ENCODE measurements at places on chromosomes 2 and 18. TPM values are rescaled to one million over a fixed set of nuclear protein-coding genes. Genes with fewer than 3 reads are reported as not detected.
A peak's percentile ranks its signal among the peaks of the same experiment; 100 is the strongest.

GRCh38 chr2:424306-425171 lies 136.6 kb upstream of the ALKAL2 start:
- no peaks in the 10 kb centered on the region for H3K27me3 ChIP-seq
- no peak overlapping the region for H3K27ac ChIP-seq
- H3K4me1 ChIP-seq, result no peaks in the 10 kb centered on the region
- no peaks in the 10 kb centered on the region for H3K36me3 ChIP-seq
- no peak for DNase-seq

DNA sequence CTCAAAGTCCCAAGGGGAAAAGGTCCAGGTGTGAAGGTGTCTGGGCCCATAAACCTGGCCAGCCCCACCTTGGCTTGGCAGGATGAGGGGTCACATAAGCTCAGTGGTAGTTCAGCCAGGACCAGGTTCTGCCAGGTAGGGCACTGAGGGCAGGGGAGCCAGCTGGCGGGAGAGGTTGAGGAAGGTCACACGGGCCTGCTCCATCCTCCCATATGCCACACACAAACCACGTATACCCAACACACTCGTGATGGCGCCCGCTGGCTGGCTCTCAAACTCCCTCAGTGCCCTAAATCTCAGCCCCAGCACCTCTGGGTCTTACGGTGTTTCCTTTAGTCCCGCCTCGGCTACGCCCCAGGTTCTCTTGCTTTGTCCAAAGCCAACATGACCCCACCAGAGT lies 160.5 kb downstream of the ZFP36L2 start:
- no peaks in the 10 kb centered on the region for H3K4me1 ChIP-seq
- H3K27ac ChIP-seq, result no peak overlapping the region
- no peaks in the 10 kb centered on the region for H3K36me3 ChIP-seq
- no peak overlapping the region for H3K4me3 ChIP-seq

- no peaks in the 10 kb centered on the region for H3K27me3 ChIP-seq
- no peak for DNase-seq
- no peak overlapping the region for H3K4me3 ChIP-seq
- no peak overlapping the region for H3K27ac ChIP-seq
- H3K36me3 ChIP-seq, result no peaks in the 10 kb centered on the region
Measured at GRCh38 chr2:168183308-168183997, 63.9 kb downstream of the STK39 start.

DNA sequence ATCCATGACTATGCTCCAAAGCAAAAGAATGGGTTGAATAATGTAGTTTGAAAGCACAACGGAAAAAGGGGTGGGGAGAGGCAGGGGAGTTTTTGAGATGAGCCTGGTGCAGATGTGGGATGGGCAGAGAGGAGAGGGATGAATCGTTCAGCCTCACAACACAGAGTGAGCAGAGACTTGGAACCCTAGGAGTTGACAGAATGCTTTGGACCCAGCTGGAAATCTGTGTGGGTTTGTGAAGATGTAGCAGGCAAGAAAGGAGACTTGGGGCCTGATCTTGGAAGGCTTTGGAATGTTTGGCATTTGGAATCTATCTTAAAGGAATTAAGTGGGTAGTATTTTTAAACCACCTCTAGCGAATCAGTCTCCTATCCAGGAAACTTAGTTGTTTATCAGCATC lies 66.0 kb upstream of the KCTD1 start:
- H3K36me3 ChIP-seq, result no peaks in the 10 kb centered on the region
- no peak overlapping the region for H3K27ac ChIP-seq
- no peak for DNase-seq
- no peaks in the 10 kb centered on the region for H3K27me3 ChIP-seq

GRCh38 chr2:237590272-237591140 lies at the start of gene RAB17:
Gene RAB17, minus strand, starts transcription at chr2:237590734. Its CDS starts 4,580 bp downstream, at chr2:237586154.
- H3K27ac ChIP-seq, result no peak within 1 kb of the TSS
- no peak for DNase-seq
- peaks cover 14% of the 10 kb centered on the region for H3K4me1 ChIP-seq

- no peak overlapping the region for H3K4me3 ChIP-seq
- no peaks in the 10 kb centered on the region for H3K27me3 ChIP-seq
- no peak for DNase-seq
- H3K27ac ChIP-seq, result no peak overlapping the region
- no peaks in the 10 kb centered on the region for H3K36me3 ChIP-seq
Measured at GRCh38 chr2:68366083-68366560, 1.0 kb downstream of the PLEK start.

DNA sequence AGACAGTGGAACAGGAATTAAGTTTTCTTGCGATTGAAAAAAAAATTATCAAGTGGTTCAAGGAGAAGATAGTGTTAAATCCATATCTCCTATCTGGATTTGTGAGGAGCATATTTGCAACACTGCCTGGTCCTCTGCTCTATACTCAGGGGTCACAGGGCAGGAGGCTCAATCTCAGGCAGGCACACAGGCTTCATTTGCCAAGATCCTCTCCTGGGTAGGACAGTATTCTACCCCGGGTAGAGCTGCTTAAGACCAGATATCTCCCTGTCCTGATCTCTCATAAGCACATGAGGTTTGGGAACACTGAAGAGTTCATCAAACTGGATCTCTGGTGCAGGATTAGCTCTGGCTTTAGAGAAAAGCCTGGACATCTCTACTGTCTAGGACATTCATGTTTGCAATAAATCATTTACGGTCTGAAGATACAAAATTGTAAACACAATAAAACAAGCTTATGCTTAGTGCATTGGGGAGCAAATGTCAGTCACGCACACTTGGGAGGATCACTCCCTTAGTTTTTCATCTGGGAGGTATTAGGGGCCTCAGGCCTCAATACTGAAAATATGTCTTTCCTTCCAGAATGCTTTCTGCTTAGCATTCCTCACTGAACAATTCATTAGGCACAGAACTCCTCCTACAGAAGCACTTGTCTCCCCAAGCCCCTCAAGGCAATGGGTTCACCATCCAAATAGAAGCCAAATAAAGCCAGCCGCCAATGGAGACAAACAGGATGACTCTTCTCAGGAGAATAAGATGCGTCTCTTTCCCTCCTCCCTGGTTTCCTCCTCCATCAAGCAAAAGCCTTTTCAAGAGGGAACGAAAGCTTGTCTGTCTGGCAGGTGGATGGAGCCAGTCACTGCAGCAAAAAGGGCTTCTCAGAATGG lies 34.1 kb upstream of the LCLAT1 start:
- H3K27ac ChIP-seq, result no peak overlapping the region
- H3K36me3 ChIP-seq, result no peaks in the 10 kb centered on the region
- no peaks in the 10 kb centered on the region for H3K27me3 ChIP-seq
- no peaks in the 10 kb centered on the region for H3K4me1 ChIP-seq

DNA sequence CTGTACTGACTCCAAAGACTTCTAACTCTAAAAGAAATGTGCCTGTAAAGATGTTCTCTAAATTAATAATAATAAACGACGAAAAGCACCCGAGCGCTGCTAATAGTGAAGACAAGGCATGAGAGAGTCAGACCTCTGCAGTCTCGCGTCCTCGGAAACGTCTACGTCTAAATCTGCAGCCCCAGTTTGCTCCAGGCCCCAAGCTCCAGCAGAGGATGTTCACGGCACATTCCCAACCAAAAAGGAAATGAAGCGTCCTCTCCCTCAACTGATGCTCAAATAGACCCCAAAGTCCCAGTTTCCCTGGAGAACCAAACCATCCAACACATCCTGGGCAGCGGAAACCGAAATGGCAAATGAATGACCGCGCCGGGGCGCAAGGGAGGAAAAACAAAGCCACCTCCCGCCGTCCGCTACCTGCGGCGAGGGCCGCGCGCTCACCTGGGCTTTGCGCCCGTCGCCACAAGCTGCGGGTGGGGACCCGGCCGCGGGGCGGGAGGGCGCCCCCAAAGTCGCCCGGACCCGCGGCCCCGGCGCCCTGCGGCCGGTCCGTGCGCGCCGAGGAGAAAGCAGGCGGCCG lies 47.1 kb upstream of the CCDC150 start:
- peak; percentile 43 for DNase-seq
- peaks cover 18% of the 10 kb centered on the region for H3K27me3 ChIP-seq
- H3K36me3 ChIP-seq, result no peaks in the 10 kb centered on the region
- H3K27ac ChIP-seq, result no peak overlapping the region
- no peaks in the 10 kb centered on the region for H3K4me1 ChIP-seq

DNA sequence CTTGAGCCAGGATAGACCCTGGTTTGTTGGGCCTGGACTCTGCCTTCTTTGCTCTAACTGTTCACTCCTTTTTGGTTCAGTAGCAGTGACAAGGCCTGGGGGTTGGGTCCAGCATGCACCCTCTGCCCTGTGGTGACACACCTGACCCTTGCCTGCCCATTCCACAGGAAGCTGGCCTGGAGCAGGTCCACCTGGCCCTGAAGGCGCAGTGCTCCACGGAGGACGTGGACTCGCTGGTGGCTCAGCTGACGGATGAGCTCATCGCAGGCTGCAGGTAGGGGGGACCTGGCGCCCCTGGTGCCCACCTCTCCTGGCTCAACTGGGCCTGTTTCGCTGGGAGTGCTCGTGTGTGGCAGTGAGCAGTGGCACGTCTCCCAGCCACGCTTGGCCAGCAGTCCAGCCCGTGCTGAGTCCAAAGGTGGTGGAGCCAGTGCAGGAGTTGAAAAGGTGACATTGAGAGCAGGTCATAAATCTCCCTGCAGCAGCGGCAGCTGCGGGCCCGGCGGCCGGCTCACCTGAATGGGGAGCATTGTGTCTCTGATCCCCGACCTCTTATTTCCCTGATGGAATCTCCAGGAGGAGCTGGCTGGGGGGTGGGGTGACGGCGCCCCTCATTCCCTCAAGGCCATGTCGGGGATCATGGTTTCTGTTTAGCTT lies 102.6 kb downstream of the DYSF start:
- H3K36me3 ChIP-seq, result no peaks in the 10 kb centered on the region
- H3K27ac ChIP-seq, result no peak overlapping the region
- H3K27me3 ChIP-seq, result no peaks in the 10 kb centered on the region
- H3K4me3 ChIP-seq, result no peak overlapping the region
- no peak for DNase-seq
- H3K4me1 ChIP-seq, result peaks cover 8% of the 10 kb centered on the region

The PPP1R1C gene
- 5.3 TPM for total RNA-seq

The ITM2C gene
- 293 TPM for total RNA-seq

The GPR45 gene
- not detected for total RNA-seq

The CTAGE1 gene
- not detected for total RNA-seq

The NAT8 gene
- not detected for total RNA-seq

The ZNF892 gene
- total RNA-seq, result 7.2 TPM

The UGT1A5 gene
- total RNA-seq, result not detected

The NT5DC4 gene
- not detected for total RNA-seq

The UGT1A4 gene
- 0.11 TPM for total RNA-seq

The FOXD4L1 gene
- total RNA-seq, result not detected
